ENCODE measurements at places on chromosomes 11 and 22.

- DNase-seq: no peak
Observed at GRCh38 chr11:113984781-113985180, 9.9 kb downstream of the HTR3A start.

GRCh38 chr11:86769219-86769618, 31.1 kb upstream of the PRSS23 start:
- no peak for DNase-seq

GRCh38 chr11:117144477-117145392, 648 bp downstream of the PAFAH1B2 start:
- peak; percentile 36 for DNase-seq

DNA sequence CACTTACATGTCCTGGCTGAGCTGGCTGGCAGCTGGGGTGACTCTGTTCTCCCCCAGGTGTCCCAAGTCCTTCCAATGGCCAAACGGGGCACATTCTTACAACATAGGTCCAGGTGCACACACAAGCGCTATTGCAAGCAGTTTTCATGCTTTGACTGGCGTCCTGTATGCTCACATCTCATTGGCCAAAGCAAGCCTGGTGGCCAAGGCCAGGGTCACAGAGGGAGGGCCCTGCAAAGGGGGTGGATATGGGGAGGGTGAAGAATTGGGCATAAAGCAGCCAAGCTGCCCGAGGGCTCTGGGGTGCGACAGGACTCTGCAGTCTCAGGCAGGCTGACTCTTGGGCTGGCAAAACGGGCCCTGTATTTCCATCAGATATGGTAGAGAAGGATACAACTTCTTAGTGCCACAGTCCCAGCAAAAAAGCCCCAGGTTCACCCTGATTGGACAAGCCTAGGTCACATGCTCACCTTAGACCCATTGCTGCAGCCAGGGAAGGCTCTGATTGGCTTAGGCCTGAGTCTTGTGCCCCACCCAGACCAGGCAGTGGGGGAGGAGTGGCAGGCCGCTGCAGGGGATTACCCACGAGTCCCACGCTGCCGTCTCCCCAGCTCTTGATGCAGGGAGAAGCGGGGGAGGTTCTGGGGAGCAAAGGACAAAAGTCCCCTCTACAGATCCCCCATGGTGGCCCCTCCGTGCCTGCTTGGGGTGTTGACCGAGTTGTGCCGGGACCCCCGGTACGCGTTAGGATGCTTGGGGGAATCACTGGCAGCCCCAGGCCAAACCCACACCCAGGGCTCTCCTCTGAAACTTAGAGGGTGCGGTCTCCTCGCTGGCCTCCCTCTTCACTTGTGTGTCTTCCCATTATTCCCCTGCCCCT, 110.8 kb downstream of the ARHGAP8 start:
- no peak for DNase-seq

GRCh38 chr11:108959874-108960273, 295.0 kb downstream of the DDX10 start:
- DNase-seq: no peak

- no peak for DNase-seq
Observed at GRCh38 chr11:35933320-35933871, 10.5 kb upstream of the LDLRAD3 start.

- DNase-seq: no peak
Observed at GRCh38 chr22:25709758-25710157, 32.2 kb upstream of the MYO18B start.

GRCh38 chr11:126387857-126388256, 32.4 kb downstream of the ST3GAL4 start:
- no peak for DNase-seq

DNA sequence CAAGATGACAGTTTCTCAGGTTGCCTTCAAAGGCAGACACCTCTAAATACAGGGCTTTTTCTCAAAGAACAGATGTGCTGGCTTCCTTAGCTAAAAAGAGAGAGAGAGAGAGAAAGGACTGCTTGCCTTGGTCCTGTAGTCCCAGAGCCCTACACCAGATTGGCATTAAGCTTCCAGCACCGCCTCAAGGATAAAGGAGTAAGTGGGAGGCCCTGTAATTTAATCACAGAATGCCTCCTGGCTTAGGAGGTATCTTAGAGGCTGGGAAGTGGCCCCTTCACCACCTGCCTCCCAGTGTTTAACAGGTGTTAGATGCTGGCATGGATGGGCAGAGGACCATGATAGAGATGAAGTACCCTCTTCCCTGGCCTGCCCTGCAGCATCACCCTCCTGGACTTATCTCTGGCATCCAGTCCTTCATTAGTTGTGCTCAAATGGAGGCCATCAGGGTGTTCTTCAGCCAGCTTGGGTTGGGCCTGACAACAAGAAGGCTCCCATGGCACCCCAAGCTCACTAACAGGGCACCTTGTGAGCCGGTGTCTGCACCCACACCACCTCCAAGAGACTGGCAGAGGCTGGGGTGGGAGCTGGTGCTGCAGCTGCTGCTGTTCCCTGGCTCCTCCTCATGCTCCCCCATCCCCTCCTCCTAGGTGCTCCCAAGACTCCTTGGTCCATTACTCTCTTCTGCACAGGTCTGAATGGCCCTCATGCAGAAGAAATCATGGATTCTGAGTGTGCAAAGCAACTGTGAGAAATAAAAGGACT, 32.5 kb downstream of the ABCC8 start:
- DNase-seq: no peak

DNA sequence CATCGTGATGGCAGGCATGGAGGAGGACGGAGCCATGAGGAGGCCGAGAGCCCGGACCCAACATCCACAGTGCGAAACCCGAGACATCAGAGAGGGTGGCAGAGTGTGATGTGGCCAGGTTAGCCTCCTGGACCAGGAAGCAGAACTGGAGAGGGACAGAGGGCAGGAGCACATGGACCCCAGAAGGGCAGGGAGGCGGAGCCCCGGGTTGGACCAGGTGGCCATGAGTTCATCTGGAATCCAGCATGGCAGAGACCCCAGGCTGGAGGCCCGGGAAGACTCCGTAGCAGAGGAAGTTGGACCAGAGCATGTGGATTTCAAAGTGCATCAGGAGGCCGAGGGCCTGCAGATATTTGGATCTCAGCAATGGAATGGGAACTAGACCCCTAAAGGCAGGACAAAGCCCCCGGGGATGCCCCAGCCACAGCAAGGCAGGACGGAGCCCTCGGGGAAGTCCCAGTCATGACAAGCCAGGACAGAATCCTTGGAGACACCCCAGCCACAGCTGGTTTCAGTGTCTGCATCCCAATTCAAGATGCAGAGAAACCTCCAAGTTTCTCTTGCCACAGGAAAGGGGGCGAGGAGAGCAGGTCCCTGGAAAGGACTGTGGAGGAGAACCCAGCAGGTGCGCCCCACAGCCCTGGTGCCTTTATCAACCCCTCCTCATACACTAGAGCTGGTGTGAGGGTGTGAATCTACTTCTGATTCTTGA, 1393.4 kb downstream of the BRD1 start:
- DNase-seq: no peak

DNA sequence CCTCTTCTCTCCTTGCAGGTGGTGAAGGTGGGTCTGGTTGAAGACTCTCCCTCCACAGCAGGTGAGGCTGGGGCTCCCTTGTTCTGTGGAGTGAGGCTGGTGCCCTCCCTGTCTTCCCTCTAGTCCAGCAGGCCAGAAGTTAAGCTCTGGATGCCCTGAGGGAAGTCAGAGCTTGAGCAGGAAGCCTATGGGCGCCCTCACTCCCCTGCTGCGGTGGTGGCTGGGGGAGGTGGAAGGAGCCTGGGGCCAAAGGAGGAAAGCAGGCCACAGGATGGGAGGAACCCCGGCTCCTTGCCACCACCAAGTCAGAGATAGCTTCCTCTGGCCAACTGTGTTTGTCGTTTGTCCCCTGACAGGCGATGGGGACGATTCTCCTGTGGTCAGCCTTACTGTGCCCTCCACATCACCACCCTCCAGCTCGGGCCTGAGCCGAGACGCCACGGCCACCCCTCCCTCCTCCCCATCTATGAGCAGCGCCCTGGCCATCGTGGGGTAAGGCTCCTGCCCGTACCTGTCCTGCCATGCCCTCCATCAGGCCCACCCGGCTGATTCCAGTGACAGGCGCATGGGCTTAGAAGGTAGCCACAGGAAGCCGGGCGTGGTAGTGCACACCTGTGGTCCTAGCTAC, 29.5 kb upstream of the RAB1B start:
- no peak for DNase-seq

GRCh38 chr11:113255096-113255495, 59.3 kb upstream of the TTC12 start:
- no peak for DNase-seq

DNA sequence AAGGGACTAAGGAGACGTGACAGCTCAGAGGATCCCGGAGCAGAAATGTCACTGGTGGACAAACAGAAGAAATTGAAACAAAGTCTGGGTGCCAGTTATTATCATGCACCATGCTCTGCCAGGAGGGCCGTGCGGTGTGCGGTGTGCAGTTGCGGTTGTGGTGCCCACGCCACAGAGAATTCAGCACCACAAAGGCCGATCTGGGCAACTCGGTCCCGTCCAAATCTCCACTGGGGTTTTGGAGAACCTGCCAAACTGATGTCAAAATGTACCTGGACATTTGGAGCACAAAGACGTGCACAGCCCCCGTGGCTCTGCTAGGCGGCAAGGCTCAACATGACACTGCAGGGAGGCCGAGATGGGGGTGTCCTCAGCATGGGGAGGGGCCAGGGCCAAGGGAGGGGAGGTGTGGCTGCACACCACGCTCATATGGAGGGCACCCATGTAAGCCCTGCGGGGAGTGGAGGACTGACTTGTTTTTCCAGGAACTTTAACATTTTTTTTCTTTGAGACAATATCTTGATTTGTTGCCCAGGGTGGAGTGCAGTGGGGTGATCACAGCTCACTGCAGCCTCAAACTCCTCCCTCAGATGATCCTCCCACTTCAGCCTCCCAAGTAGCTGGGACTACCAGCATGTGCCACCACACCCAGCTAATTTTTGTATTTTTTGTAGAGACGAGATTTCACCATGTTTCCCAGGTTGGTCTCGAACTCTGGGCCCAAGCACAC, 39.4 kb downstream of the GNB1L start:
- DNase-seq: no peak

GRCh38 chr11:107478922-107479321, 21.3 kb upstream of the CWF19L2 start:
- DNase-seq: no peak

DNA sequence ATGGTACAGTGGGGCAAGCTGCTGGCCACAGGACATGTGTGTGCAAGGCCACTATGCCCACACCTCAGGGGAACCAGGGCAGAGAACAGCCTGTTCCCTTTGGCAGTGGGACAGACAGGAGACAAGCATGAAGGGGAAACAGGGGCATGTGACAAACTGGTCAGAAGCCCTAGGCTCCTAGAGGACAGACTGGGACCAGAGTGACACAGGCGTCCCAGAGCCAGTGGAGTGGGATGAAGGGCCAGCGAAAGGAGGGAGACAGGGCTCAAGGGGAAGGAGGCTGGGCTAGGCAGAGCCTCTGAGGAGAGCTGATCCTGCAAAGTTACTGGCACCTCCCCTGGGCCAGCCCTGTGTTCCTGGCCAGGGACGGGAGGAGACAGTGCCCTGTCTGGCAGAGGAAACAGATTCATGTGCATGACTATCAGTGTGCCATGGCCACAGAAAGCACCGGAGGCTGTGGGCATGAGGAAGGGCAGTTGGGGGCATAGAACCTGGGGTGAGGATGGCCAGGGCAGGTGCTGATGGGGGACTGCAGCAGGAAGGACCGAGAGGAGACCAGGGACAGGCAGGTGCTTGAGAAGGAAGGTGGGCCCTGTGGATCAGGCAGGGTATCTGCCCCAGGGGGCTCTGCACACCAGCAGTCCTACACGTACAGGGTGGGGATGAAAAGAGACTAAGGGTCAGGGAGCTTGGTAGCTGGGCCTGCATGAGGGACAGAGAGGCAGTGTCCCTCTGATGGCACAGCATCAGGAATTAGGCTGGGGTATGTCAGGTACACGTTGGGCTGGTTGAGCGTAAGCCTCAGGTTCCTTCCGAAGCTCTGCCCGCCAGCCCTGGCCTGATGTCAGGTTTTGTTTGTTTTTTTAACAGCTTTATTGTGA, 9.8 kb downstream of the DERL3 start:
- DNase-seq: no peak

GRCh38 chr11:66868726-66869566, 12.1 kb downstream of the LRFN4 start:
- peak; percentile 69 for DNase-seq

GRCh38 chr11:75420224-75421034, 12.6 kb downstream of the KLHL35 start:
- no peak for DNase-seq

GRCh38 chr11:124225471-124225870, 15.4 kb upstream of the OR8G1 start:
- DNase-seq: no peak

DNA sequence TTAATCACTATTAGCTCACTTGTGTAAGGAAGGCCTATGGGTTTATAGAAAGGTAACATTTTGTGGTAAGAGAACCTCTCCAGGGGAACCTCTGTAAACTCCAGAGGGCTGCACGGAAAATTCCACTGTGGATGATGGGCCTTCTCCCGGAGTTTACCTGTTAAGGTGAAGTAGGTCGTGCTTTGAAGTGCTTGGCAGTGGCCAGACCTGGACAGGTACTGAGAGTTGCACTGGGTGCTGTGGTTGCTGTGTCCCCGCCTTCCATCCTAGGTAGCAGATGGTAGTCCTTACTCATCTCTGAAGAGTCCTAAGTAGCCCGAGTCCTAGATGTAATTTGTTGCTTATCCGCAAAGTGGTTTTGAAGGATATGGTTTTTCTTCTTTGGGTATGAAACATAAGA, 133.4 kb downstream of the TEAD1 start:
- DNase-seq: no peak

DNA sequence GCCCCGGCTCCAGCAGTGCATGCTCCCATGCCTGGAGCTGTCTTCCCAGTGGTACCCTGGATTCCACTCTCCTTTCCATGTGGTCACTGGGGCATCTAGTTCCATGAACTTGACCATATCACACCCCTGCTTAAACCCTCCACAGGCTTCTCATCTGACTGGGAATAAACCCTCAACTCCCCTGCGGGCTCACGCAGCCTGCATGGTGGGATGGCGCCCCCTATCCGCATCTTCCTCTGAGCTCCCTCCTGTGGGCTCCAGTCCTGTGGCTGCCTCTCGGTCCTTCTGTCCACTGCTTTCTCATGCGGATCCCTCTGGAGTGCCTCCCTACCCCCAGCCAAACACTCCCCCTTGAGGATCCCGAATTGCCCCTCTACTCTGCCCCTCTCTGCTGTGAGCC, 41.4 kb upstream of the TTLL12 start:
- no peak for DNase-seq

- DNase-seq: no peak
Observed at GRCh38 chr11:114273890-114274635, 22.1 kb upstream of the NNMT start.

- DNase-seq: no peak
Observed at GRCh38 chr11:68338051-68338780, 25.8 kb downstream of the LRP5 start.

- no peak for DNase-seq
Observed at GRCh38 chr11:122813894-122814270, 24.4 kb upstream of the CRTAM start.

DNA sequence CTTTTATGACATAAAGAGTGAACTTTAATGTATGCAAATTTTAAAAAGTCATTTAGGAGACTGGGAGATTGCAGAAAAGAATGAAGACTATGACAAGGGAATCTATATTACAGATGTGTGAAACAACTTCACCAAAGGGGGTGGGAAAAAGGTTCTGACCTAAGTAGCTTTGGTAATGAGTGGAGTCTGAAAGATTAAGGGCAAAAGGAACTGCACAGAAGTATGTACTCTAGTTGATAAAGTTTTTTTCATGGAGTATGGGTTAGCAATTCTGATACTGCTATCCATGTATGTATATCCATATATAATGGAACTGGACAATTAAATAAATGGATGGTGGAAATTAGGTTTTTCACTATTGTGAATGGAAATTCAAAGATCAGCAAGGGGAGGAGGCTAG, 9.2 kb downstream of the CKAP5 start:
- DNase-seq: no peak

All from CD4-positive, alpha-beta T cell treated with Interleukin-4 for 4 hours (primary cell).